ENCODE measurements at places on chromosomes 12 and 14. TPM values are rescaled to one million over a fixed set of nuclear protein-coding genes. Genes with fewer than 3 reads are reported as not detected.

FOXN3 gene
- 41.5 TPM for total RNA-seq

PRKD1 gene
- 5.1 TPM for total RNA-seq

TEP1 gene
- total RNA-seq, result 14.9 TPM

LBHD2 gene
- total RNA-seq, result not detected

PGF gene
- total RNA-seq, result 3.0 TPM
